ENCODE measurements at places on chromosomes 4 and X. TPM values are rescaled to one million over a fixed set of nuclear protein-coding genes. Genes with fewer than 3 reads are reported as not detected.

The STOX2 gene
- 31.6 TPM for total RNA-seq

The MRFAP1 gene
- 303 TPM for total RNA-seq

DNA sequence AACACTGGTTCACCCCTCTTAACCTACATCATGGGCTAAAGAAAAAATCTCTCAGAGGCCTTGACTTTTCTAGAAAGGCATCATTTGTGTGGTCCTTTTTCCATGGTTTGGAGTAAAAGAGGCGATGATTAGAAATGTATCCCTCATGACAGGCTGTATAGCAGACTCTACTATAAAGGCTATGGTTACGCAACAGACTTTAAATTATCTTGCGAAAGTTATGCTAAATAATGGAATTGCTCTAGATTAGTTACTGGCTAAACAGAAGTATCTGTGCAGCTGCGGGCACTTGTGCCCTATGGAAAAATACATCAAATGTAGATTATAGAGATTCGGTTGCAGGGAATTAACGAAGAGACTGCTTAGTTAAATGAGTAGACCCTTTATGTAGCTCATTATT is 101.6 kb downstream of the TMEM47 start:
- DNase-seq, result no peak

The SYNPO2 gene
- 1.5 TPM for total RNA-seq

- no peak for DNase-seq
Observed at GRCh38 chrX:150700107-150700506, 6.9 kb downstream of the MTMR1 start.

DNA sequence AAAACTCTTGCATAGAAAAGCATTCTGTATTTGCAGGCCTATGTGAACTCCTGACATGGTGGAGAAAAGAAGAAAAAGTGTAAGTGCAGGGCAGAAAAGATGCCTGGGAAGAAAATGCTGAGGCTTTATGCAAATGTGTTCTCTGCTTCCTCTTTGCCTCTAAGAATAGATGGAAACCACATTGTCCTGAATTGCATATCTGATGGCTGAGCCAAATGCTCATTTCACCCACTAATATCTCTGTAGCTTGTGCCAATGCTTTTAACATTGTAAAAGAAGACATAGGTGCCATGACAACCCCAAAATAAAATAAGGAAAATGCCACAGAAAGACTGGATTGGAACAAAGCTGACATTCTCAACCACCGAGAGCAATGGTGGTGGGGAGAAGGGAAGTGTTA is 307.4 kb downstream of the GRIA2 start:
- no peak for DNase-seq

The SSX3 gene
- not detected for total RNA-seq

The MND1 gene
- 36.7 TPM for total RNA-seq

The EDNRA gene
- total RNA-seq, result 2.5 TPM

- peak; percentile 65 for DNase-seq
Observed at GRCh38 chr4:100504086-100504874, 13.5 kb downstream of the EMCN start.

- DNase-seq, result no peak
Observed at GRCh38 chrX:100687128-100687527, 43.1 kb downstream of the SRPX2 start.

The SOD3 gene
- total RNA-seq, result 4.1 TPM

GRCh38 chrX:128106630-128107029 is 54.4 kb upstream of the ACTRT1 start:
- DNase-seq, result peak; percentile 10

- DNase-seq, result no peak
Observed at GRCh38 chrX:24999511-24999910, 16.3 kb downstream of the ARX start.

DNA sequence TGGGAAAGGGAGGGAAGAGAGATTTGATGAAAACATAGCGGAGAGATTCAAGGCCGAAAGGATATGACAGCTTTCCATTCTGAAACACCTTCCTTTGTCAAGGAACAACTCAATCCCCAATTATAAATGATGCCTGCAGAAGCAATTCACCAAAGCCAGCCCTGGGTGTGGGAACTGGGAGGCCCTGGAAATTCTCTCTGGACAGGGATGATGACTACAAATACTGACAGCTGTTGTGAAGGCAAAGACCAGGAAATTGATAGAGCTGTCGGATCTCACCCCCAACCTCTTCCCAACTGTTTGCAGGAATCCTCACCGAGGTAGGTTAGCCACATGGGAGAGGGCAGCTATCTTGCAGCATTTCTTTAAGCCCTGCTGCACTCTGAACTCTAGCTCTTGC is 54.3 kb downstream of the CCDC149 start:
- DNase-seq, result no peak

The IL2RG gene
- 0.94 TPM for total RNA-seq

- no peak for DNase-seq
Observed at GRCh38 chrX:76127341-76127740, 45.5 kb upstream of the PBDC1 start.

- DNase-seq, result no peak
Observed at GRCh38 chr4:164959896-164960295, 17.6 kb downstream of the TRIM61 start.

The SPANXN4 gene
- not detected for total RNA-seq

The IRS4 gene
- total RNA-seq, result 11.4 TPM

DNA sequence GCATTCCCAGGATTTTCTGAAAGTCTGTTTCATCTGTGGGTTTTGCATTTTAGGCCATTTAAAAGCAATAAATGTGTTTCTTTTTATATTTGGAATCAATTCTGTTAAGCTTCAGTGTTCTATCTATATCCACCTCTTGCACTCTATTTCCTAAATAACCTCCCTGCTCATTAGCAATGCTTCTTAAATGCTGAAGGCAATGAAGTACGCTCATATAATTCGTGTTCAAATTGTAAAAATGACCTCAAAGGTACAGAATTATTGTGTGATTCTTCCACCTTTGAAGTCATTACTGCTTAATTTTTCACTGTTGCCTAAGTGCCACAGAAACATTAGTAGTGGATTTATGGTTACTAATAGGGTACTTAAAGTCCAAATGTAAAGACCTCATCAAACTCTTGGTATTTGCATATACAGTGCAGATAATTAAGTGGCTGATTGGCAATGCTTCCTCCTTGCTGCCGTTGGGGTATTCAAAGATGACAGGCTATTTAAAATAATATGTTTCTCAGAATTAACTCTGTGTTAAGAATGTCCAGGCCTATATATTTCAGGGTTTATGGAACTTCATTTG is 730.8 kb downstream of the TECRL start:
- DNase-seq, result no peak

DNA sequence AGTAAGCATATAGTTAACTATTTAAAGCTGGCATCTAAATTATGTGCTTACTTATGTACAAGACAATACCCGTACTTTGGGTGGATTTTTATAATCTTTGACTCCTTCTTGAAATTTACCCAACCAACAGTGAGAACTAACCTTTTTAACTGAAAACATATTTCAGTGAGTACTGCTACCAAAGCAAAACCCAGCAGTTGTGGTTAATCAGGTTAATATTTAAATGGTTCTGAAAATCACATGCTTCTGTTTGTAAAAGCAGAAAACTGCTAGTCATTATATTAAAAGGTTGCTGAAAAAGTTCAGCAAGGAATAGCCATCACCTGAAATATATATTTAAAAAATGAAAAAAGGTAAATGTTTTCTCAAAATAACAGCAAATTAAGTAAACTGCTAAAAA is 20.0 kb downstream of the UBE2D3 start:
- no peak for DNase-seq

The BLOC1S4 gene
- 21.9 TPM for total RNA-seq

- DNase-seq, result no peak
Observed at GRCh38 chr4:3246458-3247398, 2.2 kb upstream of the MSANTD1 start.

DNA sequence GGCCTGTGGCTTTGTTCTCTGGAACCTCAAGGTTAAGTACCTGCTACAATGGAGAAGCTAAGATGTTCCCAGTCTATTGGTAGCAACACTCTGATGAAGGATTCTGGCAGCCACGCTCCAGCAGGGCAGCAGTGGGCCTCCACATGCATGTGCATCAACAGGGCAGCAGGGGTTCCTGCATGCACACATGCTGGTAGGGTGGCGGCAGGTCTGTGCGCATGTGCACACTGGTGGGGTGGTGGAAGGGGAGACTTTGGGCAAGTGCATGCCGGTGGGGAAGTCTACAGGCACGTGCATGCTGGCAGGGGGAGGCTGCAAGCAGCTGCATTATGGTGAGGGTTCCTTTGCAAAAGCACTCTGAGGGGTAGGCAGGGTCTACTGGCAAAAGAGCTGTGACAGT is 160.7 kb downstream of the NKX6-1 start:
- no peak for DNase-seq

DNA sequence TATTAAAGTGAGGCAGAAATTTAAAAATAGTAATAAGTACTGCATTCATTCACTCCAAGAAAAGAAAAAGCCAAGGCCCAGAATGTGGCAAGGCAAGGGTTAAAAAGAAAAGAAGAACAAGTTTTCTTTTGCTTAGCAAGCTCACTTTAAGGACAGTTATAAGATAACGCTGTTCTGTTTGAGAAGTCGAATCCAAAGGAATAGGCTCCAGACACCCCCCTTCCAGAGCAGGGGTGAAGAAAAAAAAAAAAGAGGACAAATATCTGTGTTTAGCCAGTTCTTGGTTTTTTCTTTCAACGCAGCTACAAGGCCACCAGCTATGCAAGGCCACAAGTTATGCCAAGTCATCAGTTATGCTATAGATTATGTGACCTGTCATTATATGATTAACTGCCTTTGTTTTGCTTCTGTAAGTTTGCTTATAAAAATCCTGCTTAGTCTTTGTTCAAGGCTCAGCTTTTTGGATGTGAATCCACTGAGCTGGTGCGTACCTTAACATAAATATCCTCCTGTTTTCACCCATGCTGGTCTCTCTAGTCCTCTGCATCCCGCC is 1.4 kb downstream of the GRK4 start:
- no peak for DNase-seq

The DCAF12L2 gene
- 0.52 TPM for total RNA-seq

DNA sequence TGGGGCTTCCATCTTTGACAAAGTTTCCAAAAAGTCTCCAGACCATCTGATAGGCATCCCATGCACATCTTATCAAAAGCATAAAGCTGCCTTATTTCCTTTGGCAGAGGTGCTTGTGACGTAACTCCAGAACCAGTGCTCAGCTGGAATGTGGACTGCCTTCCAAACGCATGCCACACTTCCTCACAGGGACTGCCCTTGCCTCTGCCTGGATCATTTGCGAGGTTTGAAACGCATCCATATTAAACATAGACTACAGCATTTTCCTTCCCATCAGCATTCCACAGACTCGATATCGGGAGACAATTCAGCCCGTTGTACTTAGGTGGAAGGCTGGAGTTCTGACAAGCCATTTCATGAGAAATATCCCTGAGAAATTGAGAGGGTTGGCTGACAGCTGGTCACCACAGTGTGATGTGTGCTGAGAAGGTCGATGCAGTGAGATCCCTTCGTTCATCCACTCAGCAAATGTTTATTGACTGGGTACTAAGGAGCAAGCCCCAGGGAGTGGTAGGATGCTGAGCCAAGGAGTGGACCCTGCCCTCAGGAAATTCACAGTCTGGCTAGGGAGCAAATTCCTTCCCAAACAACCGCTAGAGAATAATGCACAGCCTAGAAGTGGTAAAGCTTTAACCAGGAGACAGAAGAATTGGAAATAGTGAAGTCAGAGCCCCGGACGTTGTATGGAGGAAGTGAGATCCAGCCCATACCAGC is 376.0 kb downstream of the BCOR start:
- no peak for DNase-seq

The PCDH7 gene
- total RNA-seq, result 2.4 TPM

- DNase-seq, result peak; percentile 11
Observed at GRCh38 chr4:69656653-69657158, 3.7 kb upstream of the UGT2A1 start.

DNA sequence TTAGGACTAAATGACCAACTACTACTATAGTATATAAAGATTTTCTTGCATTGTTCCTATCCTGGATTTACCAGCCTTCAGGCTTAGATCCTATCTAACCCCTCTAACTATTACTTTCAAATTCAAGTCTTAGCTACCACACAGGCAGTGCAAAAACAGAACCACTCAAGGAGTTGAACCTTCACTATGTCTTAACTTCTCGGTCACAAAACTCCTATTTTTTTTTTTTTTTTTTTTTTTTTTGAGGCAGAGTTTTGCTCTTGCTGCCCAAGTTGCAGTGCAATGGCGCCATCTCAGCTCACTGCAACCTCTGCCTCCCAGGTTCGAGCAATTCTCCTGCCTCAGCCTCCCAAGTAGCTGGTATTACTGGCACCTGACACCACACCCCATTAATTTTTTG is 6.3 kb upstream of the FAM200B start:
- no peak for DNase-seq

All from WTC11 (cell line).